Hindlimb muscle (tissue), 1 donor: ENCODE measurements at places on chromosomes 7 and 10. TPM values are rescaled to one million over a fixed set of nuclear protein-coding genes. Genes with fewer than 3 reads are reported as not detected.
A peak's percentile ranks its signal among the peaks of the same experiment; 100 is the strongest.

DNA sequence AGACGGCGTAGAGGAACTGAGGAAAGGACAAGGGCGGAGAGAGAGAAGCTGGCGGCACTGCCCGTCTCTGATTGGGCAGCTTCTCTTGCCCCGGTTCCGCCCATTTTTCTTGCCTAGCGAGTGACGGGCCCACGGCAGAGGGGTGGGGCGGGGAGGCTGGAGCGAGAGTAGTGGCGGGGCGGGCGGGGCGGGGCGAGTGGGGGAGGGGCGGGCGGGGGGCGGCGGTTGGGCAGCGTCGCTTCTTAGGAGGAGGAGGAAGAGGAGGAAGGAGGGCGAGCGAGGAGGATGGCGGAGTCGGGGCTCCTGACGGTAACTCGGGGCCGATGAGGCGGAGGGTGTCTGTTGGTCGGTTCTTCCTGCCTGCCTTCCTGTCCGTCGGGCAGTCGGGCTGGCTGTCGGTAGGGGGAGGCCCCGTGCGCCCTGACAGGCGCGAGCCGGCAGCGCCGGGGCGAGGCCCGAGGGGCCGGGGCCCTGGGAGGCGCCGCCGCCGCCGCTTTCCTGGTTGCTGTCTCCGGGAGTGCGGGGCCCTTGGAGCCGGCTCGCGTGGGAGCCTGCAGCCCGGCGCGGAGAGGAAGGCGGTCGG, at the start of gene SHOC2:
SHOC2 (plus strand) TSS at position 256 of the 583 bp plus-strand sequence. CDS start 44,755 bp downstream, outside the sequence.
- DNase-seq: no peak

- DNase-seq: no peak
Observed at GRCh38 chr10:101176577-101176976, 45.5 kb downstream of the TLX1 start.

DNA sequence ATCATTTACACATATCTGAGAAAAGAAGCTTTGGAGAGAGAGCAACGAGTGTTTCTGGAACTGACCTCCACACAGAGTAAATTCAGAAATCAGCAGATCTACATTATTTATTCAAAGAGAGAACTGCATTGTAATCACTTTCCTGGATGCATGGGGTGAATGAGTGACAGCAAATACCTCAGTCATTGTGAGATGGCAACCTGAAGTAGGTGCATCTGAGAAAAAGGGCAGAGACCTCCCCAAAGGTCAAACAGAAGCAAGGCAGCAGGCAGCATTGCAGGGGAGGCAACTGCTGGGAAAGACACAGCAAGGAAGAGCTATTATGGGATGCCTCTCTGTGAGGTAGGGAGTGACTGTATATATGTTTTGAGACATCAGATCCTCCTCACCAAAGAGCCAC, 26.5 kb upstream of the SMIM30 start:
- no peak for DNase-seq

DNA sequence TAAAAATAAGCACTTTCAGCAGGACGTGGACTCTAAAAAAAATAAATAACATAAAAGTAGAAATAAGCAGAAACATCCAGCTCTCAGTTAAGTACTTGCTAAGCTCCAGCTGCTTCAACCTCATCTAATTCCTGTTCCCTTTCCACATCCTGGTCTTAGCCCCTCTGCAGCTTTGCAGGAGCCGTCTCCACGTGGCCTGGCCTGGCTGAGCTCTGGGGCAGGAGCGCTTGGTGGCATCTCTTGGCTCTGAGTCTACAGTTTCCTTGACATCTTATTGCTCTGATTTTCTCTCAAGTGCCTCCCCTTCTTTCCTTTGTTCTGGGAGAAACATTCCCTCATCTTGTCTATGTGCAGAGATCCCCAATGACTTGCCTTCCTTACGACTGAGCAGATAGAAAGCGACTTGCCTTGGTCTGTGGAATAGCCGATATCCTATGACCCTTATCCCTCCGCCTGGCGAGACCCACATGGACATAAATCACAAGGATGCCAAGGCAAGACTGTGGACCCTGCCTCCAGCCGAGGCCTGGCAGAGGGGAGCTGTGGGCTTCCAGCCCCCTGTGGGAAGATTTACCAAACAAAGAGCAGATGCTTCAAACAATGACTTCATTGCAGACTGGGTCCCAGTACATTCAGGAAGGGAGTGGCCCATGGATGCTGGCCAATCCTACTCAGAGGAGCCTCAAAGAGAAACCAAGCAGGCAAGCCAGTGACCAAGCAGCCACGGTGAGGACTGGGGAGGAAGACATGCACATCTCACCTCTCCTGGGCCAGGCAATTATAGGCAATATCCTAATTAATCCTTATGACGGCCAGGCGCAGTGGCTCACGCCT, 61.9 kb downstream of the SPOCK2 start:
- no peak for DNase-seq

- DNase-seq: no peak
Observed at GRCh38 chr10:126235979-126236851, 152.1 kb downstream of the ADAM12 start.

DNA sequence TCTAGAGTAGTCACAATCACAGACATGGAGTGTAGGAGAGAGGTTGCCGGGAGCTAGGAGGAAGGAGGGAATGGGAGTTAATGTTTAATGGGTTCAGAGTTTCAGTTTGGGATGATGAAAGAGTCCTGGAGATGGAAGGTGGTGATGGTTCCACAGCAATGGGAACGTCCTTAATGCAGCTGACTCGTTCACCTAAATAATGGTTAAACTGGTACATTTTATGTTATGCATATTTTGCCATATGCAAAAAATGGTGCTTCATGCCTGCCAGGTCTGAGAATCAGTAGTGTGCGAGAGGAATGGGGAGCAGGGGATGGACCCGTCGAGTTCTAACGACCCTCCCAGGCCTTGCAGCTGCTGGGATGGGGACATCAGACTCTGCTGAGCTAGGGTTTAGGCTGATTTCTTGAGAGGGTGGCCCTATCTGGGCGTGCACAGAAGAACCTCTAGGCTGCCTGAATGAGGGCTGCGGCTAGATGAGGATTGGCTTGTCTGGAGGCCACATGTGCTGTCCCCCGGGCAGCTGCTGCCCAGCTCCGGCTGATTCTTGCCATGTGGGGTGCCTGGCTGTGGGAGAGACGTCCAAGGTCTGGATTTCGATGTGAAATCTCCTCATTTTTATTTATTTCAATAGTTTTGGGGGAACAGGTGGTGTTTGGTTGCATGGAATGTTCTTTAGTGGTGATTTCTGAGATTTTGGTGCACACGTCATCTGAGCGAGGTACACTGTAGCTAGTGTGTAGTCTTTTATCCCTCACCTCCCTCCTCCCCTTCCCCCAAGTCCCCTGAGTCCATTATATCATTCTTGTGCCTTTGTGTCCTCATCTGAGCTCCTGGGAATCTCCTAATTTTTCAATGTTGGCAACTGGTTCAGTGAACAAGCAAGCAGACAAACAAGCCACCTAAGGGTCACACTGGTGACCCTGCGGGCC, 116.0 kb downstream of the GRK5 start:
- DNase-seq: no peak

GRCh38 chr10:123156078-123156477, 1.9 kb downstream of the BUB3 start:
- DNase-seq: no peak

- DNase-seq: no peak
Observed at GRCh38 chr10:126250527-126251310, 137.6 kb downstream of the ADAM12 start.

DNA sequence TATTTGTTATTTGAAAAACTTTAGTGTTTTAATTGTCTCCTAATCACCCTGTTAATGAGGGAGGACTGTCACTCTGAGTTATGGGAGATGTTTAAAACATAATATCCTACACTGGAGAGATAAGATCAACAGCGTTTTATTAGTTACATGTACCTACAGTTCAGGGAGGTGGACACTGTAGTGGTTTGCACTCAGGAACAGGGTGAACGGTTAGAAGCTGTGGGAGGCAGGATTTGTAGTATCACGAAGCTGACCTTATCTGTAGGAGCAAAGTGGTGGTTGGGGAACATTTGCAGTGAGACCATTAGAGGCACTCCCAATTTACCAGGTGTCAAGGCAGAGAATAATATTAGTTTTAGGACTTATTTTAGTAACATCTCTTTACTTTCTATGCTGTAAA, 193.3 kb upstream of the KCND2 start:
- DNase-seq: no peak

- no peak for DNase-seq
Observed at GRCh38 chr10:72665925-72666324, 26.0 kb upstream of the MCU start.

- no peak for DNase-seq
Observed at GRCh38 chr7:102453319-102453718, 11.3 kb downstream of the ALKBH4 start.

DNA sequence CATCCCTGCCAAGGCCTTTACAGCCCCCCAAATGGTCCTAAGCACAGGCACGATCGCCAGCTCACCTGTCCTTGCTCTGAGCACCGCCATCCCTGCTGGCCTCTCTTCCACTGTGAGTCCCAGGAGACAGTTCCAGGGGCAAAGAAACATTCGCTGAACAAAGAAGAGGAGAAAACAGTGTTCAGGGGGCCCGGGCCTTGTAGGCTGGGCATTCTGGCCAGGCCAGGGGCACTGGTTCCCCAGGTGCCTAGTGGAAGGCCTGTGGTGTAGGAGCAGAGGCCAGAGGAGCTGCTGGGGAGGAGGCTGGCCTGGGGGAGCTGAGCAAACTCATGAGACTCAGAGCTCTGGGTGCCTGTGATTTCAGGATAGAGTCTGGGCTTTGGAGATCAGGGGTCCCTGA, 22.6 kb downstream of the AQP1 start:
- no peak for DNase-seq

DNA sequence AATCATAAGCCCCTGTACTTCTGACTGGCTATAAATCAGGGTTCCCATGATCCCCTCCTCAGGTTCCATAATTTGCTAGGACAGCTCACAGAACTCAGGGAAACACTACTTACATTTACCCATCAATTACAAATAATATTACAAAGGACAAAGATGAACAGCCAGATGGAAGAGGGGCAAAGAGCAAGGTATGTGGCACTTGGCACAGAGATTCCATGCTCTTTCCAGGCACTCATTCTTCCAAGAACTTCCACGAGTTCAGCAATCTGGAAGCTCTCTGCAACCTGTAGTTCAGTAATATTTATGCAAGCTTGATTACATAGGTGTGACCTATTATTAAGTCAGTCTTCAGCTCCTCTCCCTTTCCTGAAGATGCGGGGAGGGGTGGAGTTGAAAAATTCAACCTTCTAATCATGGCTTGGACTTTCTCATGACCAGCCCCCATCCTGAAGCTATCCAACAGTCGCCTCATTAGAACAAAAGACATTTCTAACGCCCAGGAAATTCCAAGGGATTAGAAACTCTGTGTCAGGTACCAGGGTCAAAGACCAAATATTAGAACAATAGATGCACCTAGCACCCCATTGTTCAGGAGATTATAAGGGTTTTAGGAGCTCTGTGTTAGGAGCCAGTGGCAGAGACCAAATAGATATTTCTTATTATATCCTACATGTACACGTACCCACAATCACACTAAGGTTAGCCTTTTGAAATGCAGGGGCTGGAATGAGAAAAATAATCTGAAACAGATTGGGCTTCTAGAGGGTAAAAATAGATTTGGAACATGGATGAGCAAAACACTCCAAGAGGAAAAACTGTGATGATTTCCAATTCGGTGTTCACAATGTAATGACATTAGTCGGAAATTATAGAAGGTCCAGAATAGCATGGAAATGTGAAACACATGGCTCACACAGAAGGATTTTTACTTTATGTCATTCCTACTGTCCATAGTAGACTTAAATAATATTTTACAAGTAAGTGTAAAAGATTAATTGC, 7.0 kb downstream of the ANKMY2 start:
- DNase-seq: peak; percentile 55

- no peak for DNase-seq
Observed at GRCh38 chr10:72218325-72218724, 2.2 kb upstream of the ASCC1 start.

- DNase-seq: peak; percentile 53
Observed at GRCh38 chr10:9331583-9332008, 1277.1 kb downstream of the GATA3 start.

- no peak for DNase-seq
Observed at GRCh38 chr10:24277771-24278170, 68.8 kb downstream of the KIAA1217 start.

- peak; percentile 32 for DNase-seq
Observed at GRCh38 chr10:115941361-115941771, 331.6 kb downstream of the GFRA1 start.

- no peak for DNase-seq
Observed at GRCh38 chr7:21238400-21239116, 189.3 kb upstream of the SP4 start.

DNA sequence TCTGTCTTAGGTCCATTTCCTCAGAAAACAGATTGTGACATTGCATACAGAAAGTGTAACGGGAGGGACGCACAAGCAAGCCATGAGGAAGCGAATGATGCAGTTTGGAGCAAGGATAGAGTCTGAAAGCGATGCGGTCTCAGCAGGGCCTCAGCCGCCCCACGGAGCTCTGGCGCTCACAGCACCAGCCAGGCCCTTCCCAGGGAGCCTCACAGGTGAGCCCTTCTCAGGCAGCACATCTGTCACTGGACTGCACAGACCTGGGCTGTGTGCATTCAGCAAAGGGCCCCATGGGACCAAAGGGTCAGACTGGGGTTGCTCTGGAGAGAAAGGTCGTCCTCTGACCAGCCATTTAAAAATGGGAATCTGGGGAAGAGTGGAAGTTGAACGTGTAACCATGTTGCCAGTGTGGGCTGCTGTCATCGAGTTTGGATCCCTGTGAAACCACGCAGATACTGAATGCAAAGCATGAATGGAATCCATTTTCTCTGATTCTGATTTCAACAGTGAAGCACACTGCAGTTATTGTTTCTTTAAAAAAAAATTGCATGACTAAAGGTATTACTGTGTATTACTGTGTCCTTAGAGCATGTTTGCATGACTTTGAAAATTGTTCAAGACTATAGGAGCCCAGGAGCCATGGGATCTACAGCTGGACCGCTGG, 350.0 kb upstream of the AKR1E2 start:
- no peak for DNase-seq

DNA sequence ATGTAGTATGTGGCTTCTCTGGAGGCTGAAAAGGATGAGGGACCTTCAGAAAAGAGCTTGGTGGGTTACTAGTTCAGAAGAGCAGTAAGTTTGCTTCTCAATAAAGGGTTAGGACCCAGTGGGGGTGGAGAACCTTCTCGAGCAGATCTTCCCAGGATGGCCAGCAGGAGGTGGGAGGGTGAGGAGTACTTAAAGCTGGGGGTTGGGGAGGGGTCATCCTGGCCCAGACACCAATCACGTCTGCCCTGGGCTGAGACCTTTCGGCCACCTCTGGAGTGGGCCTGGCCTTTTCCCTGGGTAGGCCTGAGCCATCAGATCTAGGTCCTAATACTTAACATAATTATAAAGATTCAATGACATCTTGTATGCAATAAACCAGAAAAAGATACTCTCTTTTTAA, 149.0 kb upstream of the TCF7L2 start:
- no peak for DNase-seq

CPEB3 gene
- 6.1 TPM for polyA plus RNA-seq

HOXA5 gene
- polyA plus RNA-seq: 7.0 TPM

ABCA13 gene
- polyA plus RNA-seq: 0.10 TPM

SCART1 gene
- polyA plus RNA-seq: 1.1 TPM

ZKSCAN1 gene
- 28.9 TPM for polyA plus RNA-seq

TMEM229A gene
- polyA plus RNA-seq: 0.09 TPM

RSPH10B gene
- polyA plus RNA-seq: 0.36 TPM

KLF14 gene
- 1.5 TPM for polyA plus RNA-seq

GNAT3 gene
- polyA plus RNA-seq: not detected

PCDH15 gene
- 1.0 TPM for polyA plus RNA-seq

PTPRN2 gene
- 2.0 TPM for polyA plus RNA-seq

HOXA1 gene
- 0.50 TPM for polyA plus RNA-seq

PRPS1L1 gene
- not detected for polyA plus RNA-seq
